GOT3 (cell line): ENCODE measurements at places on chromosomes 4 and X.

DNA sequence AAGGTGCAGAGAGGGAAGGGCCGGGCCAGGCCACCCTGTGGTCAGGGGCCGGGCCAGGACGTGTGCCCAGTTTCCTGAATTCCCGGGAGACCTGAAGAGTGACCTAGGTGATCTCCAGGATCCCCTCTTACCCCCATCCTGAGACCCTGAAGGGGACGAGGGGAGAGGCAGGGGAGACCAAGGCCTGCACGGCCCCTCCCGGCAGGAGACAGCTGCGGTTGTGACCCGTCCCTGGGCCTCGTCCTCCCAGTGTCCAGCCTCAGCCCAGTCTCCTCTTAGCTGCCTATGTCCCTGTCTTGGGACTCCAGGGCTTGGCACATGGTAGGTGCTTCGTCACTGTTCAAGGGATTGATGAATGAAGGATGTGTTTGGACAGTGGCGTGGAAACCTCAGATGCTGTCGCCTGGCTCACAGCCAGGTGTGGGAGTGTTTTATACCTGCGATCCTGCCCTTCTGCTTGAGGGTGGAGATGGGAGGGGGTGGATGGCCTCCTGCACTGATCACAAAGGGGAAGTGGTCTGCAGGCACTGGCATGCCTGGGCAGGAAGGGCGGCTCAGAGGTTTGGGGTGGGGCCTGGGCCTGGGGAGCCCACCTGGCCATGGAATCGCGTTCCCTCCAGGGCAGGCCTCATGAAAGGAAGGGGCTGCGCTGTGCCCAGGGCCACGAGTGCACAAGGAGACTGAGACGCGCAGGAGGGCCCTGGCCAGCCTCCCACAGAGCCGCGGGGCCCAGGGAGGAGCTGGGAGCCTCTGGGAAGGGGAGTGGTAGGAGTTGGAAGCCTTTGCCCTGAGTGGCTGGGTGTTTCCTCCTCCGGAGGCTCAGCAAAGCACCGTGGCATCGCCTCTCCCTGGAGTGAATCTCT lies 6.9 kb downstream of the SH3TC1 start:
- DNase-seq = no peak

DNA sequence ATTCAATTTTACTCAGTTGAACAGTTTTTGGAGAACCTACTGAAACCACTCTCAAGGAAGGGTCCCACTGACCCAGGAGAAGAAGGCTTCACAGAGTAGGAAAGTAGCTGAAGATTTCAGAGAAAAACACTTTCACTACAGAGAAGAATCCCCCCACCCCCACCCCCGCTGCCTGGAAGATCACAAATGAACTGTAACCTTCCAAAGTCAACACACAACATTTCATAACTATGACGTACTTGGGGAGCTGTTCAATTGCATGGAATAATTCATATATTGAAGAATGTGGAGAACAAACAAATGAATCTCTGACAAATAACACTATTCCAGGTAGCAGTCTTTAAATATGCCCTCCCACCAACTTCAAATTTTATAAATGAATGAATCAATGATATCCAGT lies 86.1 kb upstream of the STS start:
- DNase-seq = no peak

- no peak for DNase-seq
Observed at GRCh38 chr4:108337923-108338322, 169.2 kb upstream of the LEF1 start.

DNA sequence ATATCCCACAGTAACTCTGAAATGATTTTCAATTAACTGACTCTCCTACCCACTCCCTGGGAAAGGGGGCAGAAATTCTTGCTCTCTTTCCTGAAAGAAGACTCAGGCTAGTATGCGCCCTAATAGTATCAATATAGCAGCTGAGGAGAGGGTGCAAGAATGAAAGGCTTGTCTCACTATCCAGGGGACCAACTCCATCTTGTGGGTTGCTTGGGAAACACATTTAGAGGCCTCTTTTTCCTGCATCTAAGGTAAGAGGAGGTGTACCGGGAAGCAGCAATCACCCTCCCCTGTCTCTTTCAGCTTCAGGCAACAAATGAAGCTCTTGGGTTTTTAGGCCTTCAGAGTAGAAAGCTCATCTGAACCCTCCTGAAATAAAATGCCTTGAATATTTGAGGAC lies 11.3 kb downstream of the TMEM255A start:
- no peak for DNase-seq

DNA sequence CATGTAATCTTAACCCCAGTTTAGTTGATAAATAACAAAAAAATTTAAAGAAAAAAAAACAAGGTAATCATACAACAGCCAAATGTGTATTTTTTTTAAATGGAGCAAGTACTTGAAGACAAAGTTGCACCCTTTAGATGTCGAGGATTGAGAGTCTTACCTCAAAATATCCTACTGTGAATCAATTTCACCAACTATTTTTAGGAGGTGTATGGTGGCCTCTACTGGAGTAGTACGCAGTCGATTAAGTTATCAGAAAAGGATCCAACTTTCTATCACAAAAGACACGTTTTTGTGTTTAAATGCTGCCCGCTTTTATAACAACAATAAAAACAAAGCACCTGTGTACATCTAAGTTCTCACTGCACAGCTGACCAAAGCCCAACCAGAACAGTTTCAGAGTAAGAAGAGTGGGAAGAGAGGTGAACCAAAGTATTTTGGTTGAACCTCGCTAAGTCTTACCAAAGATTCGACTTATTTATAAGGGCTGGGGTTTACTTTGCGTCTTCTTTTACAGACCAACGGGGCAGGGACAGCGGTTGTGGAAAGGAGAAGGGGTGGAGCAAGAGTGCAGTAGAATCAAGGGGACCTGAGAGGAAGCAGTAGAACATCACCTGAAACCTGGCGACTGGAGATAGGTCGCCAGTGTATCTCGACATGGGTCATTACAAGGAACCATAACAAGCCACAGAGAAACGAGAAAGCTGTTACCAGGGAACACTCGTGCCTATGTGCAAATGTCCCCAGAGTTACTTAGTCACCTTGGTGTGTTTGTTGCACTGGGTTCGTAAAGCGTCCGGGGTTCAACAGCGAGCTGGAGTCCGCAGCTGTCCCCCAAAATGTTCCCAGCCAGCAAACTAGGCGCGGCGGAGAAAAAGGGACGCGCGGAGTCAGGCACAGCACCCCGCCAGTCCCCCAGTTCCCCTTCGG lies 1.1 kb downstream of the RPS6KA6 start:
- DNase-seq = no peak

DNA sequence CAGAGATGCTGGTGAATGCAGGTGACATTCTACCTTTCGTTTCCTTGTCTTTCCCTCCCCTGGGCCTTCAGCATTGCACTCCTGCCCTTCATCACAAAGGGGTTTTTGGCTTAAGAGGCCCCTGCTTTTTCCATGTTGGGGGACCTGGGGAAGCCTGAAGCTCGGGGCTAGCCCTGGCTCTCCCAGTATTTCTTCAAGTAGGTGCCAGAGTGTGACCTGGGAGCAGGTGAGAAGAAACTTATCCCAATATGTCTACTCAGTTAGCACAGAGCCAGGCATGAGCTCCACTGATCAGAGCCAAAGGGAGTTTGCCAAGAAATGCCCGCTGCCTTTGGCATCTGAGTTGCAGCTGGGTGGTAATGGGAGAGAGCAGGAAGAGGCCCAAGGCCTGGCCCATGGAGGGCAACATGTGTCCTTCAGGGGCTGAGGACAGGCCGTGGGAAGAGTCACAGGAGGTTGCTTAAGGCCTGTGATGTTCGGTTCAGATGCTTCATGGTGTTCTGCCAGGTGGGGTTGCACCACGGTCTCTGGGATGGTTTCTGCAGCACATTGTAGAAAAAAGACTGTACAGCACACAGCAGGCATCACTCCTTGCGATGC lies 7.6 kb downstream of the PRRG3 start:
- DNase-seq = no peak

- DNase-seq = no peak
Observed at GRCh38 chrX:64571011-64571410, 175.8 kb upstream of the MTMR8 start.

DNA sequence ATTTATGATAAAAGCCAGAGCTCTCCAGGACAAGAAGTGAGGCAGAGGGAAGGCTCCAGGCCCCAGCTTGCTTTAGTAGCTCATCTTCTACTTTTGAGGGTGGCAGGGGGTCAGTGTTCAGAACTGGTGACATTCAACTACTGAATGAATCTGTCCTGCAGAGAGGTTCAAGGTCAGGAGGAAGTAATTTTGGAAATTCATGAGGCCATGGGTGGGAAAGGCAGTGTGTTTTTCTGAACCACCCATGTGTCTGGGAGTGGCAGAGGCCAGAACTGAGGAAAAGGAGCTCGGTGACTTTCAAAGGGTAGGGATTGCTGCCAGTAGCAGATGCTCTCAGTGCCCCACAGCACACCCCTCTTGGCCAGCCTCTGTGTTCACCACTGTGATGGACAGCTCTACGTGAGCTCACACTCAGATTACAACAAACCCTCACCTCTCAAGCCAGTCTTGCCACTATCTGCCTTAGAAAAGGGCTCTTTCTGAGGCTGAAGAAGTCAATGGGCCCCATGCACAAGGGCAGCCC lies 571.2 kb downstream of the RAB28 start:
- no peak for DNase-seq

GRCh38 chr4:184265546-184266351 lies 48.1 kb upstream of the ENPP6 start:
- no peak for DNase-seq

- DNase-seq = no peak
Observed at GRCh38 chr4:178937130-178937529, 1494.9 kb upstream of the AGA start.

- no peak for DNase-seq
Observed at GRCh38 chrX:65034292-65034667, 58.0 kb upstream of the ZC4H2 start.

DNA sequence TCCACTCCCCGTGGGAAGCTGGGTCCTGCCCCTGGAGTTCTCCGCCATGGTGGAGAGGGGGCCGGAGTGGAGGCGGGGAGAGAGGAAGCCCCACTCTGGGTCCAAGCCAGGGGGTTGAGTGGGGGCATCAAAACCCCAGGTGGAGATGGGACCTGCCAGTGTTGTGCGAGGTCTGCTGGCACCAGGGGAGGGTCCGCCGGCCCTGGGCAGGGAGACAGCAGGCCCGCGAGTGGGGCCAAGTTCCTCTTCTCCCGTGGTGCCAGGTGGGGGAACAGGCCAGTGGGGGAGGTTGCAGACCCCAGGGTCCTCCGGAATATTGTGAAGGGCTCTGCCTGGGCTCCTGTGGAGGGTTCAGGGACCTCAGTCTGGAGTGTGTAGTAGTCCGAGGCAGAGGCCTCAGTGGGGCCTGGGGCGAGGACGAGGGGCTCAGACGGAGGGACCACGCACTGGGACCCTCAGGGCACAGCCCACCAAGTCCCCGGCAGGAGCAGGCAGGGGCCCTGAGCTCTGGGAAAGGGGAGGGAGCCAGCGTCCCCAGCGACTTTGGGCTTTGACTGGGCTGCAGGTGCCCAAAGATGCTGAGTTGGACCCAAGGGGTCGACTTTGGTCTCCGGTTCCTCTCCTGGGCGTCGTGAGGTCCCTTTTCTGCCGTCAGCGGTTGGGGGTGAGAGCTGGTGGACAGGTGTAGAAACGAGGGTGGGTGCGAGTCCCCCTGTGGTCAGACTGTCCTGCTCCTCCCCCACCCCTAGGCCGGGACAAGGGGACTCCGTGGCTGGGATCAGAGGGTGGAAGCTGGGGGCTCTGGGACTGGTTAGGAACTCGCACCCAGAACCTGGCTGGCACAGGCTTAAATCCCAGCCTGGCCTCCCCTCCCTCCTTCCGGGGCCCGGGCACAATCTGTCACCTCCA lies 43.8 kb upstream of the NKX1-1 start:
- no peak for DNase-seq

DNA sequence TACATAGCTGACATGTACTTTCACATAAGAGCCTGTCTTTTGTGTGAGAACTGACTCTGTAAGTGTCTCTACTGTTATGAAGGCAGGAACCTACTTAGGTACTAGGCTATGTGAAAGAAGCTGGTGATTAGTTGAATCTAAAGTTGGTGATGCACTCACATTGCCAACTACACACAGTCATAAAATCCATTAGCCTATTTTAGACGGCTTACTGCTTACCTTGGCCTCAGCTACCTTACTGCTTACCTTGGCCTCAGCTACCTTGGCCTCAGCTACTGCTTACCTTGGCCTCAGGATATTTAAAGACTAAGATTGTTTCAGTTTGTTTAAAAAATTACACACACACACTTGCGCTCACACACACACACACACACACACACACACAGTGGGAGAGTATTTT lies 549.7 kb downstream of the IL1RAPL1 start:
- no peak for DNase-seq

DNA sequence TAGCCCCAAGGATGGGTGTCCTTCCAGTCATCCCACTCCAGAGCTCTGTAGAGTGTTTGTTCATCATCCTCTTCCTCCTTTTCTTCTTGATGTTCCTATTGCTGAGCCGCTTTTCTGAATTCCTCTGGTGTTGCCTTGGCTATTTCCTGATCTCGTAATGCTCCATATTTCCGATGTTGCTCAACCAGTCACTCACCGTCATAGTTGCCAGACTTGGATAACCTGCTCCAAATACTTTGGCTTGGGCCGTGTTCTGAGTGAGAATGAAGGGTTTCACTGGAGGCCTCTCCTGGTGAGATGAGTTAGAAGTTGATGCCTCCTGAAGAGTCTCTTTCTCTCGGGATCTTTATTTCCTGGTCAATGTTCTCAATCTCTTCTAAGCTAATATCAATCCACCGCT lies 27.8 kb upstream of the HNRNPD start:
- no peak for DNase-seq

- no peak for DNase-seq
Observed at GRCh38 chr4:11021333-11021732, 336.8 kb upstream of the CLNK start.

DNA sequence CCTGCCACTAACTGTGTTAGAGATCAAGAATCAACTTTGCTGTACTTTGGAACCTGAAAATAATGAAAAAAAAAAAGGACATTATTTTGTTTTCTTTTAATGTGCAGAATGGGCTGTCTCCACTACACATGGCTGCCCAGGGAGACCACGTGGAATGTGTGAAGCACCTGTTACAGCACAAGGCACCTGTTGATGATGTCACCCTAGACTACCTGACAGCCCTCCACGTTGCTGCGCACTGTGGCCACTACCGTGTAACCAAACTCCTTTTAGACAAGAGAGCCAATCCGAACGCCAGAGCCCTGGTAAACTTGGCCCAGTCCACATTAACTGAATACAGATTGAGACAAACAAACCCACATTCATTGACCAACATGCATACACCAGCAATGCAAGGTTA lies 206.2 kb downstream of the ANK2 start:
- no peak for DNase-seq

DNA sequence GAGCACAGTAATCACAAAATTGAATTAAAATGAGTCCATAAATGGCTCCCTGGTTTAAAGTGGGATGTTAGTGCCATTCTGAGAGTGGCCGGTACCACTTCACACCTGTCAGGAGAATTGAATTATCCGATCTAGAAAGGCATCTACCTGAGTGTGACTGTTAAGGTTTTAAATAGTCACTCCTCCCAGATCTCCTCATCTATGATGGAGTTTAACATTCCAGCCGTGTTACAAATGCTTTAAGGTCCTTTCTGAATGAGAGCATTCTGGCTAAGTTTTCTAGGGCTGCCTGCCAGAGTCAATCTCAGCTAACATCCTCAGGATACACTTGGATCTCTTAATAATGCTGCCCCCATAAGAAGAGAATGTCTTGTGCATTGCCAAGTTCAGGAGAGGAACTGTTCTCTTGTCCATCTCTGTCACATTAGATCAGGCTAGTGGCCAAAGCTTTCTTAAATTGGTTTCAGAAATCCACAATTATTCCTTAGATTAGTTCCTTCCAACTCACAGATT lies 231.1 kb downstream of the SLC39A8 start:
- no peak for DNase-seq

GRCh38 chrX:133715715-133716114 lies 269.7 kb downstream of the GPC3 start:
- DNase-seq = no peak
